ENCODE measurements at places on chromosomes 4 and X.

GRCh38 chr4:102518703-102519131 lies 17.6 kb downstream of the NFKB1 start:
- peak; percentile 15 for DNase-seq
- no peaks in the 10 kb centered on the region for H3K36me3 ChIP-seq
- H3K27me3 ChIP-seq, result no peaks in the 10 kb centered on the region
- H3K4me3 ChIP-seq, result no peak overlapping the region

DNA sequence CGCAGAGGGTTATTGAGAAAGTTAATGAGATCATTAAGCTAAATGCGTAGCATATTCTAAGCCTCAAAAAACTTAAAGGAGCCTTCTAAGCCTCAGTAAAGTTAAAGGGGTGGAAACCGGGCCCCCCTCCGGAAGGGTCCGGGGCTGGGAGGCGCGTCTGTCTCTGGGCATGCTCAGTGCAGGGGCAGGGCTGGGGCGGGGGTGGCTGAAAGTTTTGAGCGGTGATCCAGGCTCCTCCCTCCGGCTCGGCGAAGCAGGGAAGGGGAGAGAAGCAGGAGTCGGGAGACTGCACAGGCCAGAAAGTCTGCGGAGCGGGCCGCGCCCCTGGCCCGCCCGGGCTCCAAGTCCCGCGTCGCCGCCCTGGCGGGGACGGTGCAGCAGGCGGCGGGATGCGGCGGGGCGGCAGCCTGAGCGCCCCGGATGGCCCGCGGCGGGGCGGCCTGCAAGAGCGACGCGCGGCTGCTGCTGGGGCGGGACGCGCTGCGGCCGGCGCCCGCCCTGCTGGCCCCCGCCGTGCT lies at the start of gene EVC:
Gene EVC (plus strand): TSS at position 241 of the 518 bp plus-strand sequence. CDS start 180 bp downstream, at position 421.
- H3K27ac ChIP-seq, result peak within 1 kb of the TSS; percentile 65
- DNase-seq, result peak; percentile 91
- H3K4me3 ChIP-seq, result no peak within 1 kb of the TSS
- H3K27me3 ChIP-seq, result no peaks in the 10 kb centered on the region
- H3K36me3 ChIP-seq, result no peaks in the 10 kb centered on the region

DNA sequence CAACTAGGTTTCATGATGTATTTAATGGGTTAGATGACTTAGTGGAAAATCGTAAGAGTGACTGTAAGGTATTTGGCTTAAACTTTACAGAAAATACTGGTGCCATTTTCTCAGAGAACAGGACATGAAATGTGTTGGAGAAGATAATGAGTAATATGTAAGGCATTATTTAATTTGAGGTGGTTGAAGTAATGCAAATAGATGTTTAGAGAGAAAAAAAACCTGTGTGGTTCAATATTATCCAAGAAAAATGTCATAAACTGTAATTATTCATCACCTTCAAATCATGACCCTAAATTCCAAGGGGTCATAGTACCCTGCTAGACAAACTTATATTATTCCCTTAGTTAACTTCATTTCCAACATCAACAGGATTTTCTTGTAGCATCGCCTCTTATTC lies 171.7 kb downstream of the EPHA5 start:
- DNase-seq, result no peak
- no peaks in the 10 kb centered on the region for H3K27me3 ChIP-seq
- no peaks in the 10 kb centered on the region for H3K36me3 ChIP-seq
- no peak overlapping the region for H3K4me3 ChIP-seq
- no peaks in the 10 kb centered on the region for H3K4me1 ChIP-seq

DNA sequence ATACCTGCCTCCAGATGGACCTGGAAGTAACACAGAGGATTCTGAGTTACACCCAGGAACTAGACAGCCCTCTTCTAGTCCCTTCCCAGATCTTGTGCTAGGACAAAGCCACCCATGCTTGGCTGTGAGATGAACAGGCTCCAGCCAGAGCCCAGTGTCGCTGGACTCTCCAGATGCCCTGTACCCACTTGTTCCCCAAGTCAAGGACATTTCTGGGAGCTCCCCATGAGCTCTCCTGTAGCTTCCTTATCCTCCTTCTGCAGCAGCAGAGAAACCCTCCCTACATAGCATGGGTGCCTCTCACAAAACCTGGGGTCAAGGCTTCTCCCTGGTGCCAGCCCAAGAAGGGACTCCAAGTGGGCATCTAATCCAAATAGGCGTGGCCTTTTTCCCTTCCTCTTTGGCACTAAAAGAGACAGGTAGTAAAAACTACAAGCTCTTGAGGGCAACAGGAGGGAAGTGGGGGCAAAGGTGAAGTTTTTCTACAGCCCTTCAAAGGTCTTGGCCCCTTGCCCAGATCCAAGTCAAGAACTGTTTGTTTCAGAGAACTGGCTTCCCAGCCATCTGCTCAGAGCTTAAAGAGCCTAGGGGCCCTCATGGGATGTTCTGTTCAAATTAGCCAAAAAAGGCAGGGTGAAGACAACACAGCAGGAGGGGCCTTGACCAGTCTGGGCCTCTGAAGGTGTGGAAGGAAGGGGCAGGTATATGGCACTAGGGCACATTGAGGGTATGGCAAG lies 8.5 kb upstream of the ERCC6L start:
- peak; percentile 82 for DNase-seq
- no peaks in the 10 kb centered on the region for H3K27me3 ChIP-seq
- H3K36me3 ChIP-seq, result no peaks in the 10 kb centered on the region
- H3K4me1 ChIP-seq, result peaks cover 6% of the 10 kb centered on the region
- no peak overlapping the region for H3K4me3 ChIP-seq
- H3K27ac ChIP-seq, result peak overlapping the region; percentile 28

DNA sequence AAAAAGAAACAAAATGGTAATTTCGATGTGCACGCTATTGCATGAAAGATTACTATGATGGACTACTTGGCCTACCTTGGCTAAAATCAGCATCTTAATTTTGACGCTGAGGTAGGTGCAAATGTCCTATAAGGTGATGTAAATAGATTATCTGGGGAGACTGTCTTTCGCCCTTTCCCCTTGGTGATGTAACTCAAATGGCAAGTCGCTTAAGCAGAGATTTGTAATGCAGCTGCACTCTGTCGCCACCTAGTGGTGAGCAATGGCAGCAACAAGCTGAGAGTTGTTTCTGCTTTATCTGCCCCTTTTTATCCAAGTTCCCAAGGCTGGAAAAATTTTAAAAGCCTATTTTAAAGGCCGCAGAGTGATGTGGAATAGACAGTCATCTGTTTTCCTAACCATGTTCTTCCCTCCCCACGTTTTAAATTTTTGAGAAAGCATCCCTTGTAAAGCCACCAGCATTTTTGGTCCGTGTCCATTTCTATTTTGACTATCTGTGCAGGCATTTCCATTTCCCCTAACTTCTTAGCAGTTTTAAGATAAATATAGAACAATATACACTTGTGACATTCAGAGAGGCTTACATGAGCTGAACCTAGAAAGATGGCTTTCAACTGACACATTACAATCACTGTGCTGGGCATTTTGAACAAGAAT lies 62.4 kb upstream of the PDLIM3 start:
- no peak overlapping the region for H3K4me3 ChIP-seq
- H3K4me1 ChIP-seq, result no peaks in the 10 kb centered on the region
- H3K27me3 ChIP-seq, result no peaks in the 10 kb centered on the region
- H3K36me3 ChIP-seq, result peaks cover 8% of the 10 kb centered on the region
- DNase-seq, result peak; percentile 69

DNA sequence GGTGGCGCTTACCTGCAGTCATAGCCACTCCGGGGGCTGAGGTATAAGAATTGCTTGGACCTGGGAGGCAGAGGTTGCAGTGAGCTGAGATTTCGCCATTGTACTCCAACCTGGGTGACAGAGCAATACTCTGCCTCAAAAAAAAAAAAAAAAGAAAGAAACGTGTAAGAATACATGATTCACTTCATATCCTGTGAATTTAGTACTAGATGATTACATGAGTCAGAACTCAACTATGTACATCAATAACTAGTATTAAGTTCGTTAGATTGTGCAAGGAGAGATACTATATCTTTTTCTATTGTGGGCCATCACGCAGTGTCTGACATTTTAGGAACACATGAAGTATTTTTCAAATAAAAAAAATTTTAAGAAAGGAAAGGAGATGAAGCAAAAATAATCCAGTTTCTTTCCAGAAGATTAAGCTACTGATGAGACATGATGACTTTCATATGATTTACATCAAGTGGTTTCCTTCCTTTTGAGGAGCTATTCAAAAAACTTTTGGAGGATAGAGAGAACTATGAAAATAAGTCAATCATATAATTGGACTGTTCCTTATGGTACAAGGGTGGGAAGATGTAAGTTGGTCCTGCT lies 64.7 kb upstream of the EXOC1L start:
- no peak overlapping the region for H3K4me3 ChIP-seq
- no peak overlapping the region for H3K27ac ChIP-seq
- no peaks in the 10 kb centered on the region for H3K4me1 ChIP-seq
- no peaks in the 10 kb centered on the region for H3K36me3 ChIP-seq
- no peaks in the 10 kb centered on the region for H3K27me3 ChIP-seq

DNA sequence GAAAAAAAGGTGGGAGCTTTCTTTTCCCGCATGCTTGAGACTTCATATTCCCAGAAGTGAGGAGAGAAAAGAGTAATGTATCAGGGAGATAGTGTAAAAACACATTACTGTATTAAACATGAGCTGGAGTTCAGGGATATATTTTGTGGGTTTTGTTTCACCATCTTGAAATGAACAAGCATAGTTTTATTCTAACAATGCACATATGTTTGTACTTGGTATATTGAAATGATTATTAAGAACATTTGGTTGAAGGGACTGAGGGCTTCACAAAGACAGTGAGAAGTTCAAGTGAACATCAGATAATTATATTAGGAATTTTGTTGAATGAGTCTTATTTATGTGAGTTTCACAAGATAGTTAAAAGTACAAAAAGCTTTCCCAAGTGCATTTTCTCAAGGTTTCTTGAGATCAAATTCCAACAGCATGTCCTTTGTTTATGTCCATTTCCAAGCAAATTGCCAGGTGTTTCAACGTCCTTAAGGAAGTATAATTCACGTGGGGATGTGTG lies 368.8 kb downstream of the ANKRD50 start:
- H3K36me3 ChIP-seq, result no peaks in the 10 kb centered on the region
- no peak overlapping the region for H3K4me3 ChIP-seq
- H3K4me1 ChIP-seq, result no peaks in the 10 kb centered on the region
- no peak overlapping the region for H3K27ac ChIP-seq

DNA sequence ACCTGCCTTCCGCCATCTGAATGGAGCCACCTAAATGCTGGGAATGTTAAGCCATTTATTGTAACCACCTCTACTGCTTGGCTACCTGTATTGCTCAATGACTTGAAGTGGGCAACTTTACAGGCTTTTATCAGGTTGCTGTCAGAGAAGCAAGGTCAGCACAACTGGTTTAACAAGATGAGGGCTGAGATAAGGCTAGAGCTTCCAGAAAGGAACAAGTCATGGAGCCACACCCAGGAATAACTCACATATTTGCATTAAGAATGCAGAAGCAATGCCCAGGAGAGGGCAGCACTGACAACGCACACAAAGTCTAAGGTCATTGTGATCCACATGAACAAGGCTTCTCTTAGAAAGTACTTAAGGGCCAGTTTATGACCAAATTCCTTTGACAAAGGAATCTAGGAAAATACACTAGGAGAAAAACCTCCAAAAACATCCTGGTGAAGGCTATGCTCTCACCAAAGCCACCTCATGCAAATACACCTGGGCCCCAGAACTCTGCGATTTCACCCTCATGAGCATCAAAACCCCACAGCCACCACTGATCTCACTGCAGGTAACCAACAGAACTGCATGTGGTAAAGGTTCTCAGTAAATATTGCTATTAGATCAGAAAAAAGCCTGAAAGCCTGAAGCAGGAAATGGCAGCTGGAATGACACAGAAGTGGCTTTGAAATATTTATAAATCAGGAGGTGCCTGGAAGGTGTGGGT lies 15.0 kb upstream of the STS start:
- H3K4me1 ChIP-seq, result peaks cover 11% of the 10 kb centered on the region
- peak overlapping the region; percentile 52 for H3K27ac ChIP-seq
- DNase-seq, result peak; percentile 58
- no peak overlapping the region for H3K4me3 ChIP-seq
- no peaks in the 10 kb centered on the region for H3K36me3 ChIP-seq

- no peak for DNase-seq
- no peaks in the 10 kb centered on the region for H3K27me3 ChIP-seq
- peaks cover 13% of the 10 kb centered on the region for H3K4me1 ChIP-seq
- no peak overlapping the region for H3K27ac ChIP-seq
- H3K4me3 ChIP-seq, result no peak overlapping the region
- no peaks in the 10 kb centered on the region for H3K36me3 ChIP-seq
Measured at GRCh38 chr4:153346563-153346962, 2.1 kb downstream of the MND1 start.

GRCh38 chr4:120616041-120616440 lies 306.5 kb downstream of the PRDM5 start:
- no peaks in the 10 kb centered on the region for H3K27me3 ChIP-seq
- no peak overlapping the region for H3K27ac ChIP-seq
- DNase-seq, result no peak
- no peak overlapping the region for H3K4me3 ChIP-seq
- H3K36me3 ChIP-seq, result no peaks in the 10 kb centered on the region
- no peaks in the 10 kb centered on the region for H3K4me1 ChIP-seq

DNA sequence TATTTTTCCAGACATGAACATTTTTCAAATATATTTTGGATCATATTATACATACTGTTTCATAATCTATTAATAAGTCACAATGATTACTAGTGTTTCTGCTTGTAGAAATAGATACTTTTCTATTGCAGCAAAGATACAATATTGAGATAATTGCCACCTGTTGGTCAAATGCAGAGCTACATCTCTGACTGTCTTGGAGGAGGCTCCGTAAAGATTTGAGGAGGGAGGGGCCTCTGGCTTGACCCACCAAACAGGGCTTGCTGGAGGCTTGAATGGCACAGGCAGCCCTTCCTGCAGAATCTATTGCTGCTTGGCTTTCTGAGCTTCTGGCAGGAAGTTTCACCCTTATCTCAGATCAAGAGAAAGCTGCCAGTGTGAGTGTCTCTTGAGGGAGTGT lies 99.3 kb upstream of the ARMCX2 start:
- no peaks in the 10 kb centered on the region for H3K27me3 ChIP-seq
- DNase-seq, result peak; percentile 60
- H3K4me1 ChIP-seq, result no peaks in the 10 kb centered on the region
- H3K4me3 ChIP-seq, result no peak overlapping the region

DNA sequence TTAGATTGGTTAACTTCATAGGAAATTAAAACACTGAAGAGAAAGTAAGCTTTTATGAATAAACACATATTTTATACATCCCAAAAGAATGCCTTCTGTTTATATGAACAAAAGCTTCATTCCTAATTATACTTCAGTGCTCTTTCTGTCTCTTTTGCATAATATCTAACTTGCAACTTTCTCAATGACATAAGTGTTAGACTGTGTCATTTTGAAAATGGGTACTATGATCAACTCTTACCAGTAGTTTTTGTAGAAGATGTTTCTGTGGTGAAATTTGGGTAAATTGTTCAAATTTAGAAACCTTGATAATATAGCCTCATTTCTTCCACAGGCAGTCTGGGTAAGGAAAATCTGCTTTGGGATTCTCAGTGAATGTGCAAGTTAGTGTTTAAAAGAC lies 991.4 kb downstream of the CCSER1 start:
- H3K4me1 ChIP-seq, result no peaks in the 10 kb centered on the region
- H3K4me3 ChIP-seq, result no peak overlapping the region
- DNase-seq, result no peak
- no peaks in the 10 kb centered on the region for H3K27me3 ChIP-seq

GRCh38 chr4:56981795-56982201 lies 3.1 kb downstream of the POLR2B start:
- H3K27ac ChIP-seq, result no peak overlapping the region
- no peak for DNase-seq
- no peaks in the 10 kb centered on the region for H3K27me3 ChIP-seq
- H3K36me3 ChIP-seq, result no peaks in the 10 kb centered on the region
- peaks cover 26% of the 10 kb centered on the region for H3K4me1 ChIP-seq

GRCh38 chr4:1593881-1594345 lies 90.2 kb downstream of the FAM53A start:
- H3K27ac ChIP-seq, result no peak overlapping the region
- DNase-seq, result no peak
- no peaks in the 10 kb centered on the region for H3K4me1 ChIP-seq
- no peaks in the 10 kb centered on the region for H3K36me3 ChIP-seq
- no peak overlapping the region for H3K4me3 ChIP-seq

GRCh38 chrX:14926471-14926870 lies 53.2 kb downstream of the MOSPD2 start:
- H3K27ac ChIP-seq, result no peak overlapping the region
- no peaks in the 10 kb centered on the region for H3K36me3 ChIP-seq
- no peaks in the 10 kb centered on the region for H3K27me3 ChIP-seq
- H3K4me1 ChIP-seq, result no peaks in the 10 kb centered on the region

Measured in thyroid gland (tissue), 4 donors.